Activated CD4-positive, alpha-beta T cell treated with anti-CD3 and anti-CD28 coated beads for 24 hours (primary cell): ENCODE measurements at places on chromosomes 5 and 9.

GRCh38 chr5:16809010-16809394 is 127.1 kb downstream of the MYO10 start:
- no peak for DNase-seq

DNA sequence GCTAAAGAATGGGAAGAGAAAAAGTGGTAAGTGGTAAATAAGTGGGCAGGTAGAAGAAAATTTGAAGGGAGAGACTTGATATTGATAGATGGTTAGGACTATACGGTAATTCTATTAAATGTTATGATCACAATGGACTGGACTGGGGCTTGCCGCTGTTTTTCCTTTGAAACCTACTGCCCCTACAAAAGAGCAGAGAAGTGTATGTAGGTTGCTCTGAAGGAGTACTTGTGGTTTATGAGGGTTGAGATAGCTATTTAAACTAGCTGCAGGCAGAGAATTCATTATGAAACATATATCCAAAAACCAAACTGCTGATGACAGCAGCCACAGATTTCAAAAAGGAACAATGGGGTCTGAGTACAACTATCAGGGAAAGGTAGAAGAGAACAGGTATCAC is 16.8 kb upstream of the HK3 start:
- no peak for DNase-seq

GRCh38 chr5:84017523-84018172 is 297.0 kb upstream of the HAPLN1 start:
- DNase-seq: no peak

DNA sequence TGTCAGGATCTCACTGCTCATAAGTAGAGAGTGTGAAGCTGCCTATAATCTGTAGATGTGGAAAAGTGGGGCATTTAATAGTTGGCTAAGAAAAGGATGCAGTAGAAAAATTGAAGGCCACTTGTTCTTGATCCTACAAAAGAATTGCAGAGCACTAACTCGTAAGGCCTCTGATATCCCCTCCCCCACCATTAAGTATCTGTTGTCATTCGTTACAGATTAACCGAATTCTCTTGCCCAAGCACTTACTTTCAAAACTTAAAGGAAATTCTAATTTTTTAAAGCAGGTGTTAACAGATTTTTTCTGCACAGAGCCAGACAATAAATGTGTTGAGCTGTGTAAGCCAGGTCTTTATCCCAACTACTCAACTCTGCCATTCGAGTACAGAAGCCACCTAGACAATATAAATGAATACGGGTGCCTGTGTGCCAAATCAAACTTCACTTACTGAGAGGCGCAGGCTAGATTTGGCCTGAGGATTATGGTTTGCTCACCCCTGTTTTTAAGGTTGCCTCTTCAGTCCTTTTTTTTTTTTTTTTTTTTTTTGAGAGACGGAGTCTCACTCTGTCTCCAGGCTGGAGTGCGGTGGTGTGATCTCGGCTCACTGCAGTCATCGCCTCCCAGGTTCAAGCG is 234.8 kb downstream of the RFK start:
- no peak for DNase-seq

GRCh38 chr9:115461280-115461679 is 343.3 kb upstream of the TNC start:
- no peak for DNase-seq

GRCh38 chr5:57662991-57663390 is 180.4 kb upstream of the ACTBL2 start:
- no peak for DNase-seq

DNA sequence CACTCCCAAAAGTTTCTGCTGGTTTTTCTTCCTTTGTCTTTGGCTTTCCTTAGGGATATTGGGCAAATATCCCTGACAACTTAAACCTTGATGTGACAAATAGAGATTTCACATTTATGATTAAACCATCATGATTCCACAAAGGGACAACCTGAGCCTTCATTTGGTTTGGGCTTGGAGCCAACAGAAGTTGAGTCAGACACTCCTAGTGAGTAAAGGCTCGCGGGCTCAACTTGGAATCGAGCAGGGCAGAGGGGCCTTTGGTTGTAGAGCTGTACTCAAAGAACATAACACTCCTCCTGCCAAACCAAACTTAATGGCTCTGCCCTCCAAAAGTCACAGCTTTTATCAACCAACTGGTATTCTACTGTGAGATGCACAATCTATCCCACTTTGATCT is 290.2 kb upstream of the MAP3K1 start:
- DNase-seq: no peak

GRCh38 chr5:148511810-148512347 is 128.1 kb downstream of the FBXO38 start:
- no peak for DNase-seq

GRCh38 chr5:39700523-39700922 is 275.7 kb upstream of the DAB2 start:
- no peak for DNase-seq

GRCh38 chr9:93107151-93107824 is 11.3 kb downstream of the CARD19 start:
- DNase-seq: no peak

- no peak for DNase-seq
Observed at GRCh38 chr5:17398431-17398830, 99.6 kb upstream of the TAF11L2 start.

DNA sequence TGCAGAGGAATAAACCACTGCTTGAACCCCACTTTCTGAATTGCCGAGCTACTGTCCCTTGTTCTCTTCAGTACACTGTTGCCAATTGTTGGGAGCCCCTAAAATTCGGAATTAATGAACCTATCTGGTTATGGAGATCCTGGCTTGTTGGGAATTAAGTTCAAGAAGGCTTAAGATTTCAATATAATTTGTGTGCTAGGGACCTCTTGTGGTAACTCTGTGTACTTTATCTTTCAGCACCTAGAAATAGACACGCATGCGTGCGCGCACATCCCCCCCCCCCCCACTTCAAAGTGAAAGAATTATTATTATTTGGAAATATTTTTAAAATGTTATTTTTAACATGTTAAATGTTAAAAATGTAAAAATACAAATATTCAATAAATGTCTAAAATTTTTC is 53.3 kb upstream of the FAM169A start:
- DNase-seq: no peak

DNA sequence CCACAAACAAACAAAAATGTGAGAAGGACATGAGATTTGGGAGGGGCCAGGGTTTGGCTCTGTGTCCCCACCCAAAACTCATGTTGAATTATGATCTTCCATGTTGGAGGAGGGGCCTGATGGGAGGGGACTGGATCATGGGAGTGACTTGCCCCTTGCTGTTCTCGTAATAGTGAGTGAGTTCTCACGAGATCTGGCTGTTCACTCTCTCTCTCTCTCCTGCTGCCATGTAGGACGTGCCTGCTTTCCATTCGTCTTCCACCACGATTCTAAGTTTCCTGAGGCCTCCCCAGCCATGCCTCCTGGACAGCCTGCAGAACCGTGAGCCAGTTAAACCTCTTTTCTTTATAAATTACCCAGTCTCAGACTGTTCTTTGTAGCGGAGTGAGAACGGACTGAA is 118.7 kb downstream of the RXRA start:
- no peak for DNase-seq

GRCh38 chr5:167375125-167375524 is 916.3 kb upstream of the WWC1 start:
- no peak for DNase-seq

GRCh38 chr5:164301708-164302107 is 796.3 kb downstream of the MAT2B start:
- no peak for DNase-seq
